CD4-positive, alpha-beta T cell (primary cell): ENCODE measurements at places on chromosomes 3 and 15.

DNA sequence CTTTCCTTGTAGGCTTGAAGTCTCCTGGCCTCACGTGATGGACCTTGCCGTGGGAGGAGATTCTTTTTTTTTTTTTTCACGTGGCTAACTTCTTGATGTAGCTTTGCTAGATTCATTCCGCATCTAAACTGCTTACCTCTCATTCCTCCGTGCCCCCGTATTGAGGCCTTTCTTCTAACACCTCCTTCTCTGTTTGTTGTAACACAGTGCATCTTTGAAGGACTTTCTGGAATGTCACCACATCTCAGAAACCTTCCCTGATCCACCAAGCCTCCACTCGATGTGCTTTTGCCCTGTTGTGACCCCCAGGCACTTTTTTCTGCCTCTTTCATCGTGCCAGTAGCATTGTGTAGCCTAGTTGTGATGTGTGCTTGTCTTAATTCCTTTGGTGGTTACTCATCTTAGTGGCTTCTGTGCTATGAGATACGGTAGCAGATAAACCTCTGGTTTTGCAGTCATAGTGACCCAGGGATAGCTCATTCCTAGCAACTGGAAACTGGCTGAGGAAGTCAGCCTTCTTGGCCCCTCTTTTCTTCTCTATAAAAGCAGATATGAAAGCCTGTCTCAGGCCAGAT, 1.6 kb upstream of the BNC1 start:
- no peak overlapping the region for H3K4me3 ChIP-seq
- H3K27ac ChIP-seq, result no peak overlapping the region
- no peak for DNase-seq
- H3K4me1 ChIP-seq, result peaks cover 12% of the 10 kb centered on the region

DNA sequence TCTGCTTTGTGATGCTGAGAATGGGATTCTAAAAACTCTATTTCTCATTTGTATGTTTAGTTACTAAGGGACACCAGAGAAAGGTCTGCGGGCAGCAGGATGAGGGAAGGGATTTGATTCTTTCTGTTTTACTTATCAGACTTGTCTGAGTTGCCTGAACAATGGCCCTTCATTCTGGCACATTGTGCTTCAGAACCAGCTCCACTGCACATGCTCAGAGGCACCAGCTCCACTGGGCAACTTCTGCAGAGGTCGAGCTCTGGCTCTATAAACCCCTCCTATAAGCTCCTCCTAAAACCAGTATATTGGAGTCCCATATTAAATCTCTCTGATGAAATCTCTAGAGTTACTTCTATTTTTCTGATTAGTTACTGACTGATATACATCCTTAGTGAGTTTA, 453.2 kb upstream of the CDIN1 start:
- DNase-seq, result no peak
- no peaks in the 10 kb centered on the region for H3K36me3 ChIP-seq
- H3K4me3 ChIP-seq, result no peak overlapping the region
- no peaks in the 10 kb centered on the region for H3K4me1 ChIP-seq
- H3K27ac ChIP-seq, result no peak overlapping the region

DNA sequence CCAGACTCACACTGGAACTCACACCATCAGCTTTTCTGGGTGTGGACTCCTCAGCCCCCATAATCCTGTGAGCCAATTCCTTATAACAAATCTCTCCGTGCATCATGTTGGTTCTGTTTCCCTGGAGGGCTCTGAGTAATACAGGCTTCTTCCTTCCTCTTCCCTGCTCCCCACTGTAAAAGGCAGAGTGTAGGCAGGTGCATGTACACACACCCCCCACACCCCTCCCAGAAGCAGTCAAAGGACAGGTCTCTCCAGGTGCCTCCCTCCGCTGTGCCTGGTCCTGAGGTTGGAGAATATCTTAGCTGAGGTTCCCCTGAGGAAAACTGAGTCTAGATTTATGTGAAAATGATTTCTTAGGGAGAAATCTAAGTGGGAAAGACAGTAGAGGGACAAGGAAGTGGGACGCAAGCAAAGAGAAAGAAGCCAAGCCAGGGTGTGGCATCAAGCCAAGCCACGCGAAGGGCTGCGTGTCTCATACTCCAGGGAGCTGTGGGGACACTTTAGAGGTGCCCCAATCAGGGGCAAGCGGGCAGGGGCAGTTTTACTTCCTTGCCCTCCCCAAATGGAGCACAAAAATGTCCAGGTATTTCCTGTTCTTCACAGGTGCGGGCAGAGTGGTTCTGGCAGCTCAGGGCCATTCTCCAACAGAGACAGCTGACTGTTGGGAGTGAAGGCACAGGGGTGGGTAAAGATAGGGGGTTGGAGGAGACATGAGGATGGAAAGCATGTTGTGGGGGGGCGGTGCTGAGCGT, 86.6 kb downstream of the HMG20A start:
- peaks cover 4% of the 10 kb centered on the region for H3K4me1 ChIP-seq
- DNase-seq, result no peak
- no peak overlapping the region for H3K4me3 ChIP-seq
- no peaks in the 10 kb centered on the region for H3K36me3 ChIP-seq
- no peaks in the 10 kb centered on the region for H3K27me3 ChIP-seq
- no peak overlapping the region for H3K27ac ChIP-seq

DNA sequence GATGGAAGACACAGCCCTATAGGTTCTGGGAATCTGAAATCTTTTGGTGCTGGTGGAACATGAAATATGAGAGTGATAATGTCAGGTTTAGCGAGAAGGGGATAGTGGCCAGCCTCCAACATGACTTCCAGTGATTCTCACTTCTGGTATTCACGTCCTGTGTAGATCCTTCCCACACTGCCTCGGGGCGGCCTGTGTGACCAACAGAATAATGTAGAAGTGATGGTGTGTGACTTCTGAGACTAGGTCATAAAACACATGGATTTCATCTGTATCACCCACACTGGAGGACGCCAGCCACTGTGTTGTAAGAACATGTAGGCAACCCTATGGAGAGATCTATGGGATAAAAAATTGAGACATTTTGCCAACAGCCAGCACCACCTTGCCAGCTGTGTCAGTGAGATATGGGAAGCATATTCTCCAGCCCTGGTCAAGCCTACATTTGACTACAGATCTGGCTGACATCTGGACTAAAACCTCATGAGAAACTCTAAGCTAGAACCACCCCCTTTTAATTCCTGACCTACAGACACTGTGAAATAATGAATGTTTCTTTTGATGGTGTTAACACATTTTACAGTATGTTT, 25.5 kb upstream of the NUDT16 start:
- no peaks in the 10 kb centered on the region for H3K36me3 ChIP-seq
- no peak for DNase-seq
- H3K4me3 ChIP-seq, result no peak overlapping the region
- H3K27me3 ChIP-seq, result peaks cover 7% of the 10 kb centered on the region
- peaks cover 2% of the 10 kb centered on the region for H3K4me1 ChIP-seq
- no peak overlapping the region for H3K27ac ChIP-seq

DNA sequence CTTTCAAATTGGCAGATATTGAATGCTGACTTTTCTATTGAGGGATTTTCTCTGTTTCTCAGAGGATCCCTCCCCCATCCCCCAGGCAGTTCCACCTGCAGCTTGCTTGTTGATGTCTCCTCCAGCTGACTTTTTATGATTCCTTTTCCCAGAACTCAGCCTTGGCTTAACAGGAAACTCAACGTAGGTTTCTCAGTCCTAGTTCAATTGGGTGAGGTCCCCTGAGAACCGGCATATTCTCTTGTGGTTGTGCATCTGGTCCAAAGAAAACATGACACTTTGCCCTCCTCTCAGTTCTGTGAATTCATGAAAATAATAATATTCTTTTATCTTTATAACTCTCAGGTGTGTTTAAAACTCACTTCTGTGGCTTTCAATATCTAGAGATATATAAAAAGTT, 1222.1 kb downstream of the OTOL1 start:
- no peaks in the 10 kb centered on the region for H3K4me1 ChIP-seq
- H3K27me3 ChIP-seq, result no peaks in the 10 kb centered on the region
- no peak for DNase-seq
- no peaks in the 10 kb centered on the region for H3K36me3 ChIP-seq
- no peak overlapping the region for H3K27ac ChIP-seq
